Mucosa of gallbladder (tissue), 1 donor: ENCODE measurements at places on chromosomes 16 and 17. TPM values are rescaled to one million over a fixed set of nuclear protein-coding genes. Genes with fewer than 3 reads are reported as not detected.

Gene ASPSCR1
- total RNA-seq = 45.4 TPM

Gene HP
- 27.5 TPM for total RNA-seq

Gene SHCBP1
- total RNA-seq = 0.92 TPM

Gene PRSS21
- 4.4 TPM for total RNA-seq

Gene ZNF646
- 26.1 TPM for total RNA-seq

Gene CTRB1
- 15.0 TPM for total RNA-seq

Gene KREMEN2
- total RNA-seq = not detected

Gene NXN
- 46.0 TPM for total RNA-seq

Gene ZNF213
- 18.4 TPM for total RNA-seq

Gene SLFN14
- total RNA-seq = not detected
